ENCODE measurements at places on chromosomes 3 and 15.

DNA sequence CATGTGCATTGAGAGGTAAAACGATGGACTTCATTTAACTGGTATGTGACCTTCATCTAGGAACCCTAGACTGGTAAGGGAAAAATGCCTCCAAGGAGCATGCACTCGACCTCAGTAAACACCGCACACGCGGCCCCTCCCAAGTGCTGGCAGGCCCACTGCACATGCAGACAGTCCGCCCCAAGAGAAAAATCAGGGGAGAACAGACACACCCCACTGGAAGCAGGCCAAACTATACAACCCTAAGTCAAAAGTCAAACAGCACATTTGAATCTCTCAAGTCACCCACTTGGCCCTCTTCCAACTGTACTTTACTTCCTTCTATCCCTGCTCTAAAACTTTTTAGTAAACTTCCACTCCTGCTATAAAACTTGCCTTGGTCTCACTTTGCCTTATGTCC is 250.1 kb upstream of the HES1 start:
- DNase-seq: no peak

- DNase-seq: no peak
Observed at GRCh38 chr3:100093831-100094230, 20.5 kb downstream of the FILIP1L start.

- no peak for DNase-seq
Observed at GRCh38 chr3:147649475-147649874, 240.3 kb downstream of the ZIC1 start.

GRCh38 chr15:34594361-34594760 is 10.9 kb upstream of the GOLGA8B start:
- DNase-seq: no peak

DNA sequence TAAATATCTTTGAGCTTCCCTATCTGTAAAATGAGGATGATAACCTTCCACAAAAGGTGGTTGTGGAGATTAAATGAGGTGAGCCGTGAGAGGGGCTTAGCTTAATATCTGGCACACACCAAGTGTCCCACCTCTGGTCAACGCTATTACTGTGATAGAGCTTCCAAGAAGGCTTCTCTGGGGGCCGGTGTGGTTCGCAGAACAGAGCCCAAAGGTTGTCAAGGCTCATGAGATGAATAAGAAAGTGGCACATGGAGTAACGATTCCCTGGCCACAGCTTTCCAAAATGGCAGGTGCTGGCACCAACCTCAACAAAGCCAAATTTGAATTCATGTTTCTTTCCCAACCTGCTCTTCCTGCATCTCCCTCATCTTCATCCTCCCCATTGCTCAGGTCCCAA is 10.4 kb downstream of the KY start:
- DNase-seq: no peak

DNA sequence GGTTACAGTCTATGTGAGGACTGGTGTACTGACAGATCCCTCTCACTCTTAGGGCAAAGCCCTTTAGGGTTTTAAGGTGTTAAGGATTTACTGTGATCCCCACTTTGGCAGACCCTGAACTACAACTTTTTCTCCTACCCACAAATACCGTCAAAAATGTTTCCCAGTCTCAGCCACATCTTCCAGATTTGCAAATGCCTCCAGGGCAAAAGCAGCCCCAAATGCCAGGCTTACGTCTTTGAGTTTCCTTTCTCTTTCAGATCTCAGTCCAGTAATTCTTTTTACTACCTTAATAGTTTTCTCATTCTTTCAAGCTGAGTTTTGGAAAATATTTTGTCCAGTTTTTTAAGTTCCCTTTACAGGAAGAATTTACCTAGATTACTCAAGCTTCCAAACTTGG is 13.4 kb upstream of the ITGA11 start:
- DNase-seq: no peak

GRCh38 chr15:69138963-69139362 is 21.5 kb upstream of the GLCE start:
- DNase-seq: no peak

GRCh38 chr3:77329116-77329515 is 289.2 kb downstream of the ROBO2 start:
- no peak for DNase-seq

DNA sequence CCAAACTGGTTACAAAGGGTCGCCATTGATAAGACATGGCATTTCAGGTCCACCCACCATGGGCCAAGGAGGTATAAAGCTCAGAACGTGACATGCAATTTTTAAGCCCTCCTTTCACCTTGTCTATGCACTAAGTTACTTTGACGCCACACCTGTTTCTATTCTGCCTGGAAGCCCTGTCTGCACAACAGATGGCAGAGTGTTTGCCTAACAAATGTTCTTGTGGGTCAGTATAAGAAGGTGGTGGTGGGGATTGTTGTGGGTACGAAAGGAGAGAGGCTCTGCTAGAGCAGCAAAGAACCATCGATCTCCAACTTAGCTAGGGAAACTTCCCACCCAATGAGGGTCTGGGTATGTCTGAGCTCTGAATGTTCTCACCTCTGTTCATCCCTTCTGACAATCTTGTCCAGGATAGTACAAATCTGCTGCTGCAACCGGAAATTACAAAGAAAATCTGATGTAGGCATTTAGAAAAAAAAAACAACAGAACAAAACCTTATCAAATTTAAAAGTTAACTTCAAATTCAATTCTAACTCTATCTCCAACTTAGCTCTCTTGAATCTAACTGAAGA is 945.0 kb upstream of the CFAP20DC start:
- DNase-seq: no peak

- DNase-seq: no peak
Observed at GRCh38 chr3:9292516-9292915, 43.1 kb upstream of the SRGAP3 start.

DNA sequence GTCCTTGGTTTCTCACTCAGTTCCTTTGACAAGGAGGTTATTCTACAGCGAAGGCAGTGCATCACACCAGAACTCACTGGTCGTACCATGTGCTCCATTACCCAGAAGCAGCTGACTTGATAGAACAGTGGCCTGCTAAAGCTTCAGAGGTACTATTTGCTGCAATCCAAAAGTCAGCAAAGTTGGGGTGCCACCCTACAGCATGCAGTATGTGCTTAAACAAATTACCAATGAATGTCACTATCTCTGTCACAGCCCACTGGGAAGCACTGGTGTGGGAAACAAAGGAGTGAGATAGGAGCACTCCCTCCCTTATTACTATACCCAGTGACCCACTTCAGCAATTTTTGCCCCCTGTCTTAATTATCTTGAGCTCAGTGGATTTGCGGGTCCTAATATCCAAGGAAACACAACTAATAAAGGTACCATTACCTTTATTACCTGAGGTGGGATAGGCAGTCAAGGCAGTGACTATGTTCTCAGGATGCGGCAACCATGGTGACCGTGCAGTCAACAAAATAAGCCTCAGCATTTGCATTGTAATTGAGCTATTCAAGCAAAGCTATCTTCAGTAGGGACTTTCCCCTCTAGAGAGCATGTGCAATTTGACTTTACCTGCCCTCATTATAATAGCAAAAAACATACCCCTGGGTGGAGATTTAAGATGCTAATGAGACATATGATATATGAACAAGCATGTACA is 199.4 kb downstream of the OCA2 start:
- DNase-seq: no peak

DNA sequence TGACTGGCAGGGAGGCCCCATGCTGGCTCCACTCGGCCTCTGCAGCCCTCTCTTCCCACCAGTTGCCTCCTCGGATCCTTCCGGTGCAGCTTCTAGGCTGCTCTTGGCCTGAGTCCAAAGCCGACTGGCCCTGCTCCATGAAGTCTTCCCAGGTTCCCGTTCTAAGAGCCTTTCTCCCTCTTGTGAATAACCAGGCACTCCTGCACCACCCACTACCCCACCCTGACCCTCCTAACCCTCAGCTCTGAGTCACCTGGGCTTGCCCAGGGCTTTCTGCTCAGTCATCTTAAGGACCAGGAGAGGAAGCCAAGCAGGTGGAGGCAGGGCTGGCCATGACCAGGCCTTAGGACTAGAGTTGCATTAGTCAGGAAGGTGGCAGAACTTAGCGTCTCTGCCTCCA is 28.1 kb upstream of the CNBP start:
- DNase-seq: peak; percentile 58

Measured in NCI-H2107 (cell line).